ENCODE measurements at places on chromosomes 12 and 14.

DNA sequence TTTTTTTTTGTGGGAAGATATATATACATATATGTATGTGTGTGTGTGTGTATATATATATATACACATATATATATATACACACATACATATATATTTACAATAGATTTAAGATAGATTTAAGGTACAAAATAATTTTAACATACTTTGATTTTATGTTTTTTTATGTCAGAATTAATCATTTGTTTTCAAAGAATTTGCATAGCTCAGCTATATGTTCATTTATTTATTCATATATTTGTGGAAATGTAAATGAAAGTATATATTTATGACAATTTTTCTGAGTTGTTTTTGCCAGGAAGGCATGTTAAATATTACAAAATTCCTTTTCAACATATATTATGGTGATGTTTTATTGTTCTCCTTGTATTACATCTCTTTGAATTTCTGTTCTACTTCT, 887.4 kb upstream of the NOVA1 start:
- DNase-seq: no peak

DNA sequence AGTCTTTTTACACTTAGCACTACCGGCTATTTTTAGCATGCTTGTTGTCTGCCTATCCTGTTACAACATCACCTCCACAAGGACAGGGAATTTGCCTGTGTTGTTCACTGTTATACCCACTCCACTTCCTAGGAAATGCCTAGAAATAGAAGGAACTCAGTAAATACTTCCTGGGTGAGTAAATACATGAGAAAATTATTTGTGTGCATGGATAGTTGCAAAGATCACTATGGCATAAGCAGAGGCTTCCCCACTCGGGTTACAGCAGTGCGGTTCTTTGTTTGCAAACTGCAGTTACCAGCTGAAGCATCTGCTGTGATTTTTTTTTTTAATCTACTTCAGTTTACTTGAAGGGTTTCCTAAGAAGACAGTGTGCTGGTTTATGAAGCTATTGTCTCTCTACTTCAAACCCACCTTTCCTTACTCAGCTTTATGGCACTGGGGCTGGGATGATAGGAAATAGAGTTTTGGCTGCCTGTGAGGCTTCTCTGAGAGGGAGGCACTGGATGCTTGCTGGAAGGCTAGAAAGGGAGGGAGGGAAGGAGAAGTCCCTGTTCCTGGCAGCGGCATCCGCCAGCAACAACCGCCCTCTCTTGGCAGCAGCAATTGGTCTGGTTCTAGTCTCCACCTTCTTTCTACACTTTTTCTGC, 29.0 kb downstream of the PDE6H start:
- peak; percentile 60 for DNase-seq

DNA sequence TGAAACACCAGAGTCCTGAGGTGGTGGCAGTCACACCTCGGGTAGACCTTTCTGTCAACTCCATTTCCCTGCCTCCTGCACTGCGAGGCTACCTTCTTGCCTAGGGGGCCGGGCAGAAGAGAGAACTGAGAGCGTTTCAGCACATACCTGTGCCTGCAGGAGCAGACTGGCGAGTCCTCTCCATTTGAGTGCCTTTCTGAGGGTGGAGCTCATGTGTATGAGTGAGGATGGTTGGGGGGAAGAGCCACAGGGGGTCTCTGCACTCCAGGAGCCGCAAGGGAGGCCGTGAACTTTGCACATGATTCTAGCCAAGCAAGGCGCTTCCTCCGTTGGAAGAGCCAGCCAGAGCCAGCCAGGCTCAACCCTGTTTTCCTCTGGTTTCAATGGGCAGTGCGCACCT, 31.0 kb upstream of the CCND2 start:
- no peak for DNase-seq

GRCh38 chr14:34722723-34723545, 8.5 kb upstream of the CFL2 start:
- DNase-seq: peak; percentile 46

- DNase-seq: no peak
Observed at GRCh38 chr12:94183708-94184379, 35.5 kb downstream of the PLXNC1 start.

- DNase-seq: no peak
Observed at GRCh38 chr12:48118284-48118871, 786 bp upstream of the PFKM start.

GRCh38 chr12:66154776-66155175, 15.0 kb downstream of the TMBIM4 start:
- DNase-seq: no peak

GRCh38 chr14:80664576-80664975, 277.0 kb downstream of the CEP128 start:
- DNase-seq: no peak

DNA sequence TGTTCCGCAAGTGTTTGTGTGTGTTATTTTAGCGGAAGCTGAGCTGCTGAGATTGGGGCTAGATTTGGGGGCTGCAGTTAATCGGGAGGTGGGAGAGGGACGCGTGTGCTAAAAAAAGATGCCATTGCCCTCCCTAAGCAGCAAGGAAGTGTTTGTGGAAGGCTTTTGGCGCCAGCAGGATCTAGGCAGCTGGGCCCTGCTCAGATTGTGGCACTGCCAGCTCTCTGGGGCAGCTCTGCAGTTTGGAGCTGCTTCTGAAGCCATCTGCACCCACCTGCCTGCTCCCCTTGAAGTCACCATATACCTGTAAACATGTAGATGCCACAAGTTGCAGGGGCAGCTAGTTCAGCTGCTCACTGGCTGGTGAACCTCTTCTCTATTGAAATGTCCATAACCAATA, 28.8 kb downstream of the TPCN1 start:
- DNase-seq: no peak

- DNase-seq: no peak
Observed at GRCh38 chr12:60494244-60494643, 898.4 kb downstream of the SLC16A7 start.

DNA sequence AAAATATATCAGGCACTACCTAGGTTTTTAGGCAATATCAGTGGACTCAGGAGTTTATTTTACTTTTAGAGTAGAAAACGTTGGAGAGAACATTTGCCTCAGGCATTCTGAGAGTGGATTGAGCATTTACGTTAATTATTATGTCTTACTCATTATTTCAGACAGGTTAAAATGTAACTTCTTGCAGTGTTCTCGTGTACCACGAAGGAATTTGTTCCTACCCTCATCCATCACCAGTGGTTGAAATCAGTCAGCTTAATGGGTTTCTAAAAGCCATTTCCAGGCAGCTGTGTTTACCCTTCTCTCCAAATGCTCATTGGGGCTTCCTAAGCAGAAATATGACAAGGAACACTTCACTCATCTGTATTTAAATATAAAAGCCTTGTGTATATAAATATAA, 9.1 kb upstream of the LDHB start:
- DNase-seq: no peak

GRCh38 chr14:64703395-64704142, 655 bp upstream of the PLEKHG3 start:
- no peak for DNase-seq

All from skin of body (tissue), 3 donors.